DND-41 (cell line): ENCODE measurements at places on chromosomes 3 and 15.

DNA sequence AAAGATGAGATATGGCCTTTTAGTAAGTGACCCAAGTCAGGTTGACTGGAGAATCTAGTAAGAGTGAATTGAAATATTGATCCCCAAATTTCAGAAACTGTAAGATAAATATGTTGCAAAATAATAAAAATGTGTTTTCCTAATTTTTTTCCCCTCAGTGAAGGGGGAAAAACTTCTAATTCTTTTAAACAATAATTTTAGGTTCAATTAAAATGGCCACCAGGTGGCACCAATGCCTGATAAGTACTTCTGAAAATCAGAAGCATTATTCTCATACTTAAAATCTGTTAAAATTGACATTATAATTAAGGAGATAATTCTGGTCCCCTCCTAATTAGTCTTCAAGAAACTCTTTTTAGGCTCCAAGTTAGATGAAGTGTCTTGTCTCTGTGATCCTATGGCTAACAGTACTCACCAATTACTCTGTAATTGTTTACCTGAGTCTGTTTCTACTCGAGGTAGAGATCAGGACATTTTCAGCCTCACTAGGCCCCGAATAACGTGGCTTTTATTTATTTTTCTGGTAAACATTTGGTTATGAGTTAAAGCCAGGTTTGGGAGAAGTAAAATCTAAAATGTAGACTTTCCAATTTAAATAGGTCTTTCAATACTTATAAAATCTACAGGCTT, 52.6 kb downstream of the NMD3 start:
- peak; percentile 26 for DNase-seq

DNA sequence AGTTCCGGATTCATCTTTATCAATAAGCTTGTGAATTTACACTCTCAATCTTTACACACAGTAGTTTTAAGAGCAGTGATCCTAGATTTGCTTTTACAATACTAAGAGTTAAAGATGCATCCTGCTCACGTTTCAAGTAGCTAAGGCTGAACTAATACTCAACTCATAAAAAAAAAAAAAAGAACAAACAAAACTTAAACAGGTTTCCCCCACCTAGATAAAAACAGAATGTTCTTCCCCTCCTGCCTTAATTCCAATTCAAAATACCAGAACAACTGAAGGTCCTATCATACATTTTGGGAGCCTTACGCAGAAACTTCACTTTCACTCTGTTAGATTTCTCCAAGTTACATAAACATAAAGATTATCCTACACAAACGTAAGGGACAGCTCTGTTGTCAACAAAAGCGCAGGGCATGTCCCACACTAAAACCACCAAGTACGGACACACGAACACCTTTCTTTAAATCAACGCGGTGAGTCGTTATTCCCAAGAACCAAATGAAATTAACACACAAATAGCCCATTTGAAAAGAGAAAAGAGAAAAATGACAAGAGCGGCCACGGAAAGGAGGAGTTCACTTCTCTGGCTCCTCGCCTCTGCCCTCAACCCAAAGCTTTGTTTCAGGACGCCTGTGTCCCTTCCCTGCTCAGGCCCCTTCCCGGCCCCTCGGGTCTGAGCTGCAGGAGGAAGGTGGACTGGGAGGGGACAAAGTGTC, 941 bp downstream of the CBLB start:
- peak; percentile 27 for DNase-seq

- DNase-seq = no peak
These were observed 225.4 kb downstream of the CTNNB1 start for GRCh38 chr3:41424543-41425300.

GRCh38 chr3:81732642-81733041, 28.8 kb downstream of the GBE1 start:
- no peak for DNase-seq

DNA sequence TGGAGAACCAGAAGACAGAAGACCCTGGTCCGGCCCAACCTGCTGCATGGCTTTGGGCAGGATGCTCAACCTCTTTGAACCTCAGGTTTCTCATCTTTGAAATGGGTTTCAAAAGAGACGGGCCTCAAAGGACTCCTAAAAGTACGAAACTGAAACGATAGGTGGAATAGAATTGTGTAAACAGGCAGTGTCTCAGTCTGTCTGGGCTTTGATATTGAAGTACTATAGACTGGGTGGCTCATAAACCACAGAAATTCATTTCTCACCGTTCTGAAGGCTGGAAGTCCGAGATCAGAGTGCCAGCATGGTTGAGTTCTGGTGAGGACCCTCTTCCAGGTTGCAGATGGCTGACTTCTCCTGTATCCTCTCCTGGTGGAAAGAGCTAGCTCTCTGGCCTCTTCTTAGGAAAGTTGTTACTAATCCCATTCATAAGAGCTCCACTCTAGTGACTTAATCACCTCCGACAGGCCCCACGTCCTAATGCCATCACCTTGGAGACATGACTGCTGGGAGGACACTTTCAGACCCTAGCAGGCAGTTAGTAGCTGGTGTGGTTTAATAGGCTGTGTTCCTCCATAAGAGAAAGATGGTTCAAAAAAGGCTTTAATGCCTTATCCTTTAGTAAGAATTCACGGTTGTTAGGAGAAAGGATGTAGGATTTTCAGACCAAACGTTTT, 35.7 kb downstream of the SSUH2 start:
- no peak for DNase-seq

- no peak for DNase-seq
These were observed 27.2 kb upstream of the TMEM158 start for GRCh38 chr3:45253316-45253715.

- no peak for DNase-seq
These were observed 64.3 kb downstream of the DUT start for GRCh38 chr15:48395521-48396011.

GRCh38 chr3:151483961-151484520, 23.2 kb upstream of the IGSF10 start:
- no peak for DNase-seq

- peak; percentile 27 for DNase-seq
These were observed 43.4 kb downstream of the HCN4 start for GRCh38 chr15:73325191-73325861.

DNA sequence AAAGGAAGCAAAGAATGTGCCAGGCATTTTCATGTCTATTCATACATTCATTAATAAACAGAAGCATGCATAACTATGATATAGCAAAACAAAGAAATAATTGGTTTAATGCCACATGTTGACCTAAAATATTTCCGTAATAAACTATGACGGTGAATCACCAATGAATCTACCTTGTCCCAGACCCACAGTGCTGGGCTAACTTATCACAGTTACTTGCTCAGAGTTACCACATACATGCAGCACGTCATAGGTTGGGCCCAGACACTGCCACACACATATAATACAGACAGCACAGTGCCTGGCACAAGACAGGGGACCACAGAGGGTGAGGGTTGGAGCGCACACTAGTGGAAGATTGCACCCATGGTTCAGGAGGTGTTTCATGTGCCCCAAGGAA, 86.9 kb downstream of the ATP1B3 start:
- DNase-seq = no peak

DNA sequence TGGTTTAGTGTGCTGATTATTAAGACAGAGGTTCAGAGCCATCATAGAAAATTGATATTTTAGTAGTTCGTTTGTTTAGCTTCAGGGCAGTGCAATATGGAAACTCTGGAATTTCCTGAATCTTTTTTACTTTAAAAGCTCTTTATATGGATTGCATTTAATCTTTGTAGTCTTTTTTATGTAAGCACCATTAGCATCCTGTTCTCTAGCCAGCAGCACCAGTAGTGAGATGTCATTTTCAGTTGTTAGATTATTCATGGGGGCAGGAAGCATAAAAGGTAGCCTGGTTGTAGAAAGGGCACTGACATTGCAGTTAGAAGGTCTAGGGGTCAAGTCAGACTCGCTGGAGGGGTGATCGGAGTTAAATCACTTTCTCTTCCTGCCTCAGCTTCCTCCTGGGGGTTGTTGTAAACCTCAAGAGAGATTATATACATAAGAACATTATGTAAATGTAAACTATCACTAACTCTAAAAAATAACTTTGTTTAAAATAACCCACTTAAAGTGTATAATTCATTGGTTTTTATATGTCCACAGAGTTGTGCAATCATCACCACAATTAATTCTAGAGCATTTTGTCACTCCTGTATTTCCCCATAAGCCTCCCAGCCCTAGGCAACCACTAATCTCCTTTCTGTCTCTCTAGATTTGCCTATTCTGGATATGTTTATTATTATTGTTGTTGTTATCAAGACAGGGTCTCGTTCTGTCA, 31.4 kb upstream of the ITPKA start:
- no peak for DNase-seq

- no peak for DNase-seq
These were observed 77.7 kb upstream of the STAC start for GRCh38 chr3:36302626-36303025.

DNA sequence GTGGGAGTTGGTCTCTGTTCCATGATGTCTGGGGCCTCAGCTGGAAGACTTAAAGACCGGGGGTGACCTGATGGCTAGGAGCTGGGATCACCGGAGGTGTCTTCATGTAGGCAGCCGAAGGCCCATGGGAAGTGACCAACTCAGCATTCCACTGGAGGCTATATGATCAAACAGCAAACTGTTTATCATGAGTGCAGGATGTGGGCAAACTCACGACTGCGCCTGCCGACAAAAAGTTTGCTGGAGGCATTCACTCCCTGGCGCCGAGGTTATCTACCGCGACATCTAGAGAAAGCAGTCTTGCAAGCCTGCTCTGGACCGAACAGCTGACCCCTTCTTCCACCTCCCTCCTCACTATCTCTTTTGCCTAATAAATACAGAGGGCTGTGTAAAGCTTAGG, 62.7 kb upstream of the NR2C2 start:
- peak; percentile 88 for DNase-seq

GRCh38 chr15:80191897-80192595, 39.2 kb downstream of the FAH start:
- no peak for DNase-seq

DNA sequence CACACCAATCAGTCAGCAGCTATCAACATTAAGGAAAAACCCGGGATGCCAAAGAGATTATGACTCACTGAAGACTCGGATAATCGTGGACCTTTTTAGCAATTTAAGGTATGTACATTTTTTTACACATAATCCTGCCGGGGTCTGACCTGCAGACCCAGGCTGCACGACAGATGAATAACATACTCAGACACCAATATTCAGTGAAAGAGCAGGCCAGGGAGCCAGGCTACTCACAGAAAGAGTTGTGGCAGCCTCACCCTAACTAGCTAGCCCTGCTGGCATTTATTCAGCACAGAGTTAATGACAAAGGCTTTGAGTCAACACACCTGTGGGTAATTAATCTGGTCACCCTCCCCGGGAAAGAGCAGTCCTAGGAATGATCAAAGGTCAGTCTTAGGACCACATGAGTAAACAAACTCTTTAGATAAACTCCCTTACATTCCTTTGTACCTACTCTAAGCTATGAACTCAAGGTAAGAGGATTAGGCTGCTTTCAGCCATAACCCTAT, 727.5 kb downstream of the TBL1XR1 start:
- no peak for DNase-seq

DNA sequence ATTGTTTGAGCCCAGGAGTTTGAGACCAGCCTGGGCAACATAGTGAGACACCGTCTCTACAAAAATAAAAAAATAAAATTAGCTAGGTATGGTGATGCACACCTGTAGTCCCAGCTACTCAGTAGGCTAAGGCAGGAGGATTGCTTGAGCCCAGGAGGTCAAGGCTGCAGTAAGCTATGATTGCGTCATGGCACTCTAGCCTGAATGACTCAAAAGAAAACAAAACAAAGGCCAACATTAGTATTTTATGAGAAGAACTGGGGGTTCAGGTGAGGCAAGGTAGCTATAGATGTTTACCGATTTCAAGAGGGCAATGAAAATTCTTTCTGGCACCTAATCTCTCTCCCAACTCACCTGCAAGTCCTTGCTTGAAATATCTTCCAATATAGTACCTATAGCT, 77.2 kb downstream of the GREM1 start:
- DNase-seq = no peak

DNA sequence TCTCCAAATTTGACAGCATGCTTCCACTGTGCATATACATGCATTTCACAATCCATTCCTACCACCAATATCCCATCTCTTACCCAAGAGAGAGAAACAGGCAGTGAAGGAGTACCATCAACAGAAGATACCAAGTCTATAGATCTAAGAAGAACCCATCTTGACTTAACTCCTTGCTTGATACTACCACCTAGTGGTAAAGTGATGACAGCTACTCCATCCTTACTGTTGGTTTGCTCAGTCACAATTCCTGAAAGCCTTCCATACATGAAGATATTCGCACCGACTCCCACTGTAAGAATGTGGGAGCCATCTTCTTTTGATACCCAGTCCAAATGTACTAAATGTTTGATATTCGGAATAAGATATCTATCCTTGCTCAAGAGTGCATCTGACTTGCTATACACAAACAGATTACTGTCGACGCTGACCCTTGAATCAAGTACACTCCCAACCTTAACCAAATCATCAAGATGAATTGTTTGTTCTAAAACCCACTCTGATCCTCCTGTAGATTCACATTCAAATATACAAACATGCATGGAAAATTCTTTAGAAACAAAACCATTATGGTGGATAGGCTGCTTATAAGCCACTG, 123.1 kb downstream of the DMXL2 start:
- no peak for DNase-seq

GRCh38 chr3:52247409-52248164, 2.0 kb downstream of the PPM1M start:
- no peak for DNase-seq

- DNase-seq = no peak
These were observed 101.3 kb downstream of the LRRK1 start for GRCh38 chr15:101020451-101020850.

- DNase-seq = peak; percentile 55
These were observed 901 bp upstream of the MANF start for GRCh38 chr3:51384055-51384725.

GRCh38 chr3:37015642-37016041, 22.3 kb downstream of the MLH1 start:
- no peak for DNase-seq

GRCh38 chr3:116087426-116087825, 357.9 kb downstream of the LSAMP start:
- no peak for DNase-seq

GRCh38 chr15:89999676-90000185, 1.4 kb upstream of the ZNF710 start:
- no peak for DNase-seq

DNA sequence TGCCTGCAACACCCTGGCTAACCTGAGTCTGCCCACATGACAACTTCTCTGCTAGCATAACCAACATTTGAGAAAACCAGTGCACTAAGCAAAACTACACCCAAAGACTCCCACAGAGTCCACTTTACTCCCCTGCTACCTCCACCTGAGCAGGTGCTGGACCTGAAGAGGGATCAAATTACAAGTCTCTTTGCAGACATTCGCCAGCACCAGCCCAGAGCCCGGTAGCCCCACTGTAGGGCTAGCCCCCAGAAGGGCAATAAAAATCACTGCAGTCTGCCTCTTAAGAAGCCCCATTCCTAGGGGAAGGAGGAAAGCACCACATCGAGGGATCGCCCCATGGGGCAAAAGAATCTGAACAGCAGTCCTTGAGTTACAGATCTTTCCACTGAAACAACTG, 472.2 kb downstream of the GRM7 start:
- no peak for DNase-seq
